Effector CD8-positive, alpha-beta T cell (primary cell): ENCODE measurements at places on chromosomes 3 and 15.

DNA sequence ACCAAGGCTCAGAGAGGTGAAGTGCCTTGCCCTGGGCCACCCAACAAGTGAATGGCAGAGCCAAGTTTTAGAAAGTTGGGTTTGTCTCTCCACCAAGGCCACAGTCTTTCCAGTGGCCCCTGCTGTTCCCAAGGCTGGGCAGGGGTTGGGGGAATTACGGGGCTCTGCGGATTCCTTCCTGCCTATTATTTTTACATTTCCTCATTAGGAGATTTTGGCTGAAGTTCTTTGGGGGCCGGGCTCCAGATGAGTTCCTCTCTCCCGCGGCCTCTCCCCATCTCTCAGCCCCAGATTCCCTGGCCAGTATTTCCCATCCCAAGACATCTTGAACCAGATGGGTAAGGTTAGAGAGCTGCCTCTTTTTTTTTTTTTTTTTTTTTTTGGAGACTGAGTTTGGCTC is 44.0 kb upstream of the SMAD6 start:
- DNase-seq, result no peak

GRCh38 chr15:60526127-60526616 is 47.2 kb upstream of the ICE2 start:
- DNase-seq, result no peak

DNA sequence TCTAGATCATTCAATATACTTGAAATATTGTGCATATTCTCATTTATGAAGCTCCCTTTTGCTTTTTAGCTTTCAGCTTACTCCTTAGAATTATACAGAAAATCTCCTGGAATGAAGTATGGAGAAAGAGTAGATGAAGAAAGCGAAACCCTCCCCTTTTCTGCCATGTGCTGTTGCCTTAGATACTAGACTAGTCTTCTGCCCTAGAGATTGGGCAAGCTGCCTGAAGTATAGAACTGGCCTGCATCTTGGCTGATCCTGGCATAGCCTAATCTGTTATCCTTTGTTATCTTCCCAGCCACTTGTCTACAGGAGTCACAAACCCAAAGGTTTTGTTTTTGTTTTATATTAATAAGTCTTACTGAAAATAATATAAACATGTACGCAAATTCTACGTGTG is 138.8 kb downstream of the RBPMS2 start:
- DNase-seq, result no peak

GRCh38 chr15:92665100-92665555 is 9.6 kb upstream of the FAM174B start:
- no peak for DNase-seq

DNA sequence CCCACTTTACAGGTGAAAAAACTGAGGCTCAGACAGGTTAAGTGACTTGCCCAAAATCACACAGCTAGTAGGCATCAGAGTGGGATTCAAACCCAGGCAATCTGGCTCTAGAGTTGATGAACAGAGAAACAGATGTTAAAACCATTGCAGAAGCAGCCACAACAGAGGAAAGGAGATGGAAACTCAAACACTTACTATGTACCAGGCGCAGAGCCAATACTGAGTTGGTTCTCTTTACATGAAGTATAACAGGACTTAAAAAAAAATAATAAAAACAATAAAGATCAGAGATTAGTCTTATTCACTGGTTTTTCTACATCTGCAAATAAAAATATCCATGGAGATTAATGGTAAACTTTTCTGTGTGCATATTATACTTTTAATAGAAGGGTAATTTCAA is 84.9 kb upstream of the SPATA12 start:
- no peak for DNase-seq

- no peak for DNase-seq
These were observed 28.7 kb upstream of the GBE1 start for GRCh38 chr3:81790117-81790516.

DNA sequence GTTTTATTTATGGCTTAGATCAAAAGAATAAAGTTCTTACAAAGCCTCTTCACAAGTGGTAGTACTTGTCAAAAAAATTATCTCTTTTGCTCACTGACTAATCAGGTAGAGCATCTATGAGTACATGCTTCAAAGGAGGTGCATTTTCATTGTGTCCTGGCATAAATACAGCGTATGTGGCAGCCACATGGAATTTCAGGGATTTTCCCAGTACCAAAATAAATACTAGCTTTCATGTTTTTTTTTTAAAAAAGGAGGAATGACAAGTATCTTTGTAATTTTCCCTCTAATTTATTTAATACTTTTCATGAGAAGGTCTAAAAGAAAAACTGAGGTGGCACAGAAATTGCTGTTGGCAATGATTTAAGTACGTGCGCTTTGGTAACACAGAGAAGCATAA is 597.8 kb upstream of the ALCAM start:
- no peak for DNase-seq

GRCh38 chr3:171906951-171907676 is 64.0 kb downstream of the TMEM212 start:
- DNase-seq, result no peak

GRCh38 chr3:143613226-143613625 is 235.0 kb downstream of the SLC9A9 start:
- DNase-seq, result no peak

DNA sequence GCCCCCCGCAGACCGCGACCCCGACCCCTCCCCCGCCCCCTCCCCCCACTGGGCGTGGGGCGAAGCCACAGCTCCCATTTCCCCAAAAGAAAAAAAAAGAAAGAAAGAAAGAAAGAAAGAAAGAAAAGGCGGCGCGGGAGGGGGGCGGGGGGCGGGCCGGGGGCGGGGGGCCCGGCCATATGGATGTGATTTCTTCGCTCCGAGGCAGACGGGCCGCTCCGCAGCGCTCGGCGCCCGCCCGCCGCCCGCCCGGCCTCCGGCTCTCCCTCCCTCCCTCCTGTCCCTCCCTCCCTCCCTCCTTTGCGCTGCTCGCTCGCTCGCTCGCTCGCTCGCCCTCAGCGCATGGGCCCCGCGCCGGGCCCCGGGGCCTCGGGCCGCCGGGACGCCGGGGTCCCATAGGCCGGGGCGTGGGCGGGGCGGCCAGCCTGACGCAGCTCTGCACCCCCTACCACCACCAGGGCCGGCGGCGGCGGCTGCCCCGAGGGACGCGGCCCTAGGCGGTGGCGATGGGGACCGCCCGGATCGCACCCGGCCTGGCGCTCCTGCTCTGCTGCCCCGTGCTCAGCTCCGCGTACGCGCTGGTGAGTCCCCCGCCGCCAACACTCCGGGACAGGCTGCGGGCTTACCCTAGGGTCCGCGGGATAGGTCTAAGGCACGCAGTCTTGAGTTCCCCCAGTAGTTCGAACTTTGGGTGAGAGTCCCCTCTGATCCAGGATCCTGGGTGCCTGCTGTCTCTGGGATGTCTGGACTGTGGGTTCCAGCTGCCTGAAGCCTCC is 5.7 kb downstream of the PTH1R start:
- no peak for DNase-seq

- no peak for DNase-seq
These were observed 100.2 kb upstream of the TLE3 start for GRCh38 chr15:70197945-70198361.

DNA sequence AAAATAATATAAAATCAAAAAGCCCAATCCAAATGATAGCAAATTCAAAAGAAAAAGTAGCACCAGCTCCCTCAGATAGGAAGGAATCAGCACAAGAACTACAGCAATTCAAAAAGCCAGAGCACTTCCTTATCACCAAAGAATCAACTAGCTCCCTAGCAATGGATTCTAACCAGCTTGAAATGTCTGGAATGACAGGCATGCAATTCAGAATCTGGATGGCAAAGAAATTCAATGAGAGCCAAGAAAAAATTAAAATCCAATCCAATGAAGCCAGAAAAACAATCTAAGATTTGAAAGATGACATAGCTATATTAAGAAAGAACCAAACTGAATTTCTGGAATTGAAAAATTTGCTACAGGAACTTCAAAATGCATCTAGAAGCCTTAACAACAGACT is 1334.4 kb upstream of the ALCAM start:
- no peak for DNase-seq

- no peak for DNase-seq
These were observed 66.4 kb upstream of the TRA2B start for GRCh38 chr3:186004209-186004608.

- DNase-seq, result no peak
These were observed 98.3 kb upstream of the SPATA12 start for GRCh38 chr3:56962206-56962605.

DNA sequence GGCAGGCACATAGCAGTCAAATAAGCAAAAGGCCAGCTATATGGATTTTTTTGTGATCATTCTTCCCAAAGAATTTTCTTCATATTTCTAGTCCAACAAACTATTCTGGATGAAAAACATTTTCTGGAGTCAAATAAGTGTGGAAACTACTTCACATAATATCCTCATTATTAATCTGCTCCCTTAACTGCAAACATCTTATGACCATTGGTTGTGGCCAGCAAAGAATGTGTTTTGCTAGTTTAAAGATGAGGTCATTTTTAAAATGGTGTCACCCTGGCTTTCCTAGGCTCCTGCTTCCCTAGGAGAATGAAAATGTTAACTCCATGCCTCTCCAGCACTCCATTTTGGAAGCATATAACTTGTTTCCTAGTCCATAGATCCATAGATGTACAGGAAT is 118.8 kb downstream of the SST start:
- no peak for DNase-seq

GRCh38 chr15:61033940-61034677 is 195.0 kb downstream of the RORA start:
- DNase-seq, result no peak

DNA sequence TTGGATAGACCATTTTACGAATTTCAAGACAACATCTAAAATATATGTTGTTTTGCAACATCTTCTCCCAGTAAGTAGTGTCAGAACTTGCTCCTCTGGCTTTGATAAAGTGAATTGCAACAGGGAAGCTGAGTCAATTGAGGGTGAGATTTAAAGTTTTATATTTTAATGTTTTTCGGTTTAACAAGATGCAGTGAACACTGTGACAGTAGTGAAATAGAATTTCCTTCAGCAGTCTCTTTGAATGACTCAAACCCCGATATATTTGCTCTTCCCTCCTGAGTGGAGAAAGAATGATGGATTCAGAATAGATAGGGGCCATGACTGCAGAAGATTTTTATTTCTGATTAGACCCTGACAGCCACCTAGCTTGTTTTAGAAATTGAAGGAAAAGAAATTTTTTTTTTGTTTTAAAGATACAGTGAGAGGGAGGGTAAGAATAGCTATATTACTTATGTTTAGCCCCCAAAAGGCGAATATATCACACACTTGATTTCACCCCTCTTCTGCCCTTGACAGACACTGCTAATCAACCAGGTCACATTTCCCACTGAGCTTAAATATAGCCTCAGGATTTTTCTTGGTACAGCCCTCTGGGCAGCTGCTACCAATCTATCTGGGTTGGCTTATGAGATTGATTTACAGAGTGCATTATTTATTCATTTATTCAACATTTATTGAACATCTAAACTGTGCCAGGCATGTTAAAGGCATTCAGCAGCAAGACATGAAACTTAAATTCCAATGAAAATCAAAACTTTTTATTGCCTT is 183.3 kb upstream of the ADAMTS9 start:
- DNase-seq, result no peak

DNA sequence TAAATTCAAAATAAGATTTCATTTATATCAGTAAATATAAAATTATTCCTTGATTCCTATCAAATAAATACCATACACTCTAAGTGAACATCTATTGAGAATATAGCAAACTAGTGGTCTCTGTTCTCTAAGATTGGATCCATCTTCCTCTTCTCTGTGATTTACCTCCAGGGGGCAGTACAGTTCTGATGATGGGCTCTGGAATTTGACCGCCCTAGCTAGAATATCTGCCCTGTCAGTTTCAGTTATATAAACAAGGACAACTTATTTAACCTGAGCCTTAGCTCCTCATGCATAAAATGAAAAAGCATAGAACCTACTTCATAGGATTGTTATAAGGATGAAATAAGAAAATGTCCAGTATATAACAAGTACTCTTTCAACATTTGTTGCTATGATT is 171.1 kb upstream of the CCDC54 start:
- no peak for DNase-seq

- DNase-seq, result no peak
These were observed 184.9 kb downstream of the NR2F2 start for GRCh38 chr15:96515371-96515770.

- DNase-seq, result no peak
These were observed 19.4 kb upstream of the FEZF2 start for GRCh38 chr3:62392626-62393292.

DNA sequence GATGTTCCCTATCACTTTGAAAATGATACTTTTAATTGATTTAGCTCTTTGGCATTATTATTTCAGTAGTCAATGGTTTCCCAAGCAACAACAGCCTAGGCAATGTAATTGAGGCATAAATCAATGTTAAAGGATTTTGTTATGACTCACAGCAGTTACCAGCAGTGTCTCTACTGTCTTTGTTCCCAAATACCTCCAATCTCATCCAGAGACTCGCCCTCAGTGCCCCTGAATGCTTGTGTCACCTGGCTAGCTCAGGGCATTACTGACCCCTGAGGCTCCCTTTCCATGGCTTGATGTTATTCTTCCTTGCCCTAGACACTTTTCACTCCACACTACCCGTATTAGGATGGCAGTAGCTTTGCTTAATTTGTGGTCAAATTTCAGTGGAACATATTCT is 227.2 kb downstream of the SQOR start:
- DNase-seq, result no peak

GRCh38 chr15:50864873-50865272 is 43.6 kb upstream of the AP4E1 start:
- DNase-seq, result no peak

- DNase-seq, result no peak
These were observed 235.5 kb downstream of the OPA1 start for GRCh38 chr3:193828477-193828876.

DNA sequence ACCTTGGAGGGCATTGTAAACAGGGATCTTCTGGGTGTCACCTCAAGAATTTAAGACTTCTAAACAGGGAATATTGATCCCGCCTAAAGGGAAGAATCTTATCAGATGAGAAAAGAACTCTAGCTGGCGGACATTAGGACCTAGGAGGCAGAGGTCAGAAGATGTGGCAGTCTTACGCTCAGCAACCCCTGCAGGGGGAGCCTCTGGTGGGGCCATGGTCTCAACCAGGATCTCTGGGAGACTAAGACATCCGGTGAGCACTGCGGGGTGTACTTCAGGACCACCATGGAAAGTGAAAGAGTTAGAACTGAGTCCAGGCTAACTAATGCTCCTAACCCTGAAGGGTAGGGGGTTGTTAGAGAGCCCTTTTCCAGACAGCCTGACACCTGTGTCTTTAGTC is 295.2 kb downstream of the VGLL3 start:
- DNase-seq, result no peak

- no peak for DNase-seq
These were observed 54.6 kb downstream of the TRANK1 start for GRCh38 chr3:36890261-36890660.

DNA sequence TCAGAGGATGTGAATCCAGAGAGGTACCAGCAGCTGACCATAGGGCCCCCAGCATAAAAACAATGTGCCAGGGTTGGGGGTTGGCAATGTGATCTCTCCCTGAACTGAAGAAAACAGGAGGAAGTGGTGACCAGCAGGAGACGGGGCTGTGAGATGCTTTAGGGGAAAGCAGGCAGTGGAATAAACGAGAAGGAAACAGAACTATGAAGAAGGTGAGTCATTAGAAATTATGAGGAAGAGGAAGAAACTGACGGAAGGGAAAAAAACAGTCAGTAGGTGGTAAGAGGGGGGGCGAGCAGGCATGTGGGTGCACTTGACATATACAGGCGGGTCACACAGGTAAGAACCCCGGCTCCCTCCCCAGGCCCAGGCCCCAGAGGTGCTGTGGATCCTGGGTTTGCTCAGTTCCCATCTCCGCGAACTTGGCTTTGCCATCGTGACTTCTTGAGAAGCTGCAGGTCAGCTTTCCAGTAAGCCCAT is 42.2 kb upstream of the B3GNT5 start:
- no peak for DNase-seq

- no peak for DNase-seq
These were observed 711.3 kb downstream of the ROBO1 start for GRCh38 chr3:79056498-79056897.

- DNase-seq, result no peak
These were observed 207.6 kb downstream of the ADAMTS17 start for GRCh38 chr15:100134089-100134583.
